ENCODE measurements at places on chromosomes 7 and 10.
A peak's percentile ranks its signal among the peaks of the same experiment; 100 is the strongest.

- no peak for DNase-seq
These were observed 101.2 kb upstream of the PDGFA start for GRCh38 chr7:620885-621284.

DNA sequence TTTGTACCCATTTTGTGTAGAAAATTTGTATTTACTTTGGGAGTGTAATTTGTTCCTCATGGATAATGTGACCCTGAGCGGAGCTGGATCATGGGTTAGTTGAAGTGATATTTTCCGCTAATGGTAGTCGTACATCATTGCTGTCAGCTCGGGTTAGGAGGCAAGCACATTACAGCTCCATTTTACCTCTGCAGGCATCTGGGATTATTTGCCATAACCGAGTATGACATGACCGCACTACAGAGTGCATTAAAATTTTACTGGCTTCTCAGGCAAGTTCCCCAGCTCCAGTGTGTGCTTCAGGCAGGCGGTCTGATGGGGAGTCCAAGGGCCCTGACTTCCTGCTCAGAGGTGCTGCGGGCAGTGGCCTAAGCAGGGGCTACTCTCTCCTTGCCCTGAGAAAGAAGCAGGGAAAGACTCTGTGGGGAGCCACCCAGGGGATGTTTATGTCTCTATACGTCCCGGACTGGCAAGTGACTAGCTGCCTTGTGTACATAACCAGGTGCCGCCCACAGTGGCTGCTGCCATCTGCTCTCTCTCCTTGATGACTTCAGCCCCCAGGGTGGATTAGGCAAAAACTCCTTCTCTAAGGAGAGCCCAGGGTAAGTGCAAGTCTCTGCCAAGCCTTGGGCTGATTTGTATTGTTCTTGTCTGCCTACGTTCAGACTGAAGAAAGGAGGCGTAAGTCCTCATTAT is 685.3 kb upstream of the GALNT17 start:
- DNase-seq: no peak

- no peak for DNase-seq
These were observed 1073.6 kb downstream of the XPNPEP1 start for GRCh38 chr10:108849688-108850087.

DNA sequence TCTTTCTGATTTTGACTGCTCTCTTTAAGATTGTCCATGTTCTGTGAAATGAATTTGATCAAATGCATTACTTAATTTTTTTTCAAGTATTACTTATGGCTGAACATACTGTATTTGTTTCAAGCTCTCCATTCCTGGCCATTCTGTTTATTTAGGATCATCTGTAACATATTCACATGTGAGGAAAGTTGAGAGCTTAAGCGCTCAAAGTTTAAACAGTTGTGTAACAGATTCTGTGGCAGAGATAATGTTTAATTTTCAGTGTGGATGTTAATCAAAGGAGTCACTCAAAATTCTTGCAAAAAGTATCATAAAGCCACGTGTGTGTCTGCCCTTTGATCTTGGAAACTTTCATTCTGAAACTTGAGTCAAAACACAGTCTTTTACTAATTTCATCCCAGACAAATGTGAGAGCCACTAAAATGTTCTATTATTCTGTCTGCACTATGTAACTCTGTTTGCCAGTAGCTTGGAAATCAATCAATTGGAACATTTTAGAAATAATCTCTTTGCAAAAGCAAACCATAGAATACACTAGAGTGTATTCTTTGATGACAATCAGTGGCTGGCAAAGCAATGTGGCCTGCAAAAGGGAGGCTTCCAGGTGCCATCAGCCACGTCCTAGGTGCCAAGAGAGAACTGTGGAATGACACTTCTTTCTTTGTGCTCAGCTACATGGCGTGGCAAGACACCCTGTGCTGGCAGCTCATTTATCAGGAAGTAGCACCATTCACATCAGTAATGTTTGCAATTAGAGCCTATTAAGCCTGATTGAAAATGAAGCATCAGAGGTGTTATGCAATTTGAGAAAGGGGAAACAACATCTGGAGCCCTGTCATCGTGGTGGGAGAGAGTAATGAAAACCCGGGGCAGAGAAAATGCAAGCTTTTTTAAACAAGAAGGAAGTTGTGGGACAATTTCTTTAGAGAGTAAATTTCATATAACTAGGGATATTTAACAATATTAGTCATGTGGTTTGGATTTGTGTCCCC is 40.9 kb downstream of the ARL5B start:
- DNase-seq: no peak

DNA sequence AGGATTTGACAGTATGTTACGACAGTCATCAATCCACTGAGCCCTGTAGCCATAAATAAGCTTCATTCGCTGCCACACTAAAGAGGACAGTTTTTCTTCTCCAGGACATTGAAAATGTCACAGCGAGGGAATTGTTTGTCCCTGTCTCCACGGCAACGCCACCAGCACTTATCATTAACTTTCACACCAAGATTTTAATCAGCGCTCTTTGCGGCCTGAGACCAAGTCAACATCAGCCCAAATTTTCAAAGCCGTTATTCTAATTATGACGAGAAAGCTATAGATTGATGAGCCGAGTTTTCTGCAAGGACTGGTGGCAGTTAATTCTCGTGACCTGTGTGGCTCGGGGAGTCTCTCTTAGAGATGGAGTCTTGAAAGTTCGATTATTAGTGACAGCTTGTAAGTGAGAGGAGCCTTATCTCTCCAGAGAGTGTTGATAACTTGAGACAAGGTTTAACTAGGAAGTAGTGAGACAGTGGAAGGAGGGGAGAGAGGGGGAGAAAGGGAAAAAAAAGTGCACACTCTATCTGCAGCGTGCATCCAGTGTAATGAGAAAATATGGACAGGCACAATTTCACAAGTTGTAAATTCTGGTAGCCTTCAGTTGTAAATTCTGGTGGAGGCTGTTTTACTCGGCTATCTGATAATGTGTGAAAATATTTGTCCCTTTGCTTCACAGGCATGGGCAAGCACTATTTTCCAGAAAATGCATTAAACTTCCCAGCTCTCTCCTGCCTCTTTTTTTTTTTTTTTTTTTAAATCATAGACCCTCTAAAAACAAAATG is 473.3 kb downstream of the LRMDA start:
- DNase-seq: no peak

DNA sequence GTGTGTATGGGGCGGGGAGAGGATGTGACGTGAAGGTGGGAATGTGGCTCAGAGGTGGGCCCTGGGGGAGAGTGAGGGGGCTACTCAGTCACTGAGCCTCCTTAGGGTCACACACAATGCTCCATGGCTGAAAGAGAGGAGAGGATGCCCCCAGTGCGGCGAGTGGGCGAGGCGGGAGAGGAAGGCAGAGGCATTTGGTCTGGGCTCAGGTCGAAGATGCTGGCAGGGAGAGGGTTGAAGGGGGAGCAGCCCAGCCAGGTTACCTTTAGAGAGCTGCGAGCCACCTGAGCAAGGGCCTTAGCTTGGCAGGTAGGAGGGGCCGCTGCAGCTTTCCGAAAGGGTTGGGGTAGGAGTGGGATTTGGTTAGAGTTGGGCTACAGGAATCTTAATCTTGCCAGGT is 4.7 kb upstream of the LOXL4 start:
- no peak for DNase-seq

DNA sequence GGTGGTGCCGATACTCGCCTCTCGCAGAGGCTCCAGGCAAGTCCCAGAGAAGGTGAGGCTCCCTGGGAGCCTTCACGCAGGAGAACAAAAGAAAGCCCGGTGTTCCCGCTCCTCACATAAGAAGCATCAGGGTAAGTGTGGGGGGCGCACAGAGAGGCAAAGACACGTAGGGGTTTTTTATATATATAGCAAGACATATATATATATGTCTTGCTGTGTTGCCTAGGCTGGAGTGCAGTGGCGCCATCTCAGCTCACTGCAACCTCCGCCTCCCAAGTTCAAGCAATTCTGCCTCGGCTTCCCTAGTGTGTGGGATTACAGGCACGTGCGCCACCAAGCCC is 61.3 kb downstream of the PDIA4 start:
- DNase-seq: no peak

DNA sequence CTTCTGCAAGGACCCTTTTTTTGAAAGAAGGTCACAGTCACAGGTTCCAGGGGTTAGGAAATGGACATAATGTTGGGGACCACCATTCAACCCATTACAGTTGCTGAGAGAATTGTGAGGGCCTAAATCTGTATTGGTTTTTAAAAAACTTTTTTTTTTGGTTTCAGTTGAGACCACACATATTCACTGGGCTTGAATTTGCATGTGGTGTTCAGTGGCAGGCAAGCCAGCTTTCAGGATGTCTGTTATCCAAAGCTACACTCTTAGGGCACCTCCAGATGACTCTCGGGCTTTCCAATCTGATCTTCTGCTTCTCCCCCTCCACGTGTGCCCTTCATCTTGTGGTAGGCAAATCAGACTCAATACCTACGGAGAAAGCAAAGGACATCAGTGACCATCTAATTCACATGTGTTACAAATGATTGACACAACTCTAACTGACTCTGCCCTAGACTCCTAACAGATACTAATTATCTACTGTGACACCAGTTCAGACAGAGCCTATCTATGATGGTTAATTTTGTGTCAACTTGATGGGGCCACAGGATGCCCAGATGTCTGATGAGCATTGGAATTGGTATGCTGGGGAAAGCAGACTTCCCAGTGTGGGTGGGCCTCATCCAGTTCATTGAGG is 93.3 kb upstream of the ELMO1 start:
- DNase-seq: no peak

DNA sequence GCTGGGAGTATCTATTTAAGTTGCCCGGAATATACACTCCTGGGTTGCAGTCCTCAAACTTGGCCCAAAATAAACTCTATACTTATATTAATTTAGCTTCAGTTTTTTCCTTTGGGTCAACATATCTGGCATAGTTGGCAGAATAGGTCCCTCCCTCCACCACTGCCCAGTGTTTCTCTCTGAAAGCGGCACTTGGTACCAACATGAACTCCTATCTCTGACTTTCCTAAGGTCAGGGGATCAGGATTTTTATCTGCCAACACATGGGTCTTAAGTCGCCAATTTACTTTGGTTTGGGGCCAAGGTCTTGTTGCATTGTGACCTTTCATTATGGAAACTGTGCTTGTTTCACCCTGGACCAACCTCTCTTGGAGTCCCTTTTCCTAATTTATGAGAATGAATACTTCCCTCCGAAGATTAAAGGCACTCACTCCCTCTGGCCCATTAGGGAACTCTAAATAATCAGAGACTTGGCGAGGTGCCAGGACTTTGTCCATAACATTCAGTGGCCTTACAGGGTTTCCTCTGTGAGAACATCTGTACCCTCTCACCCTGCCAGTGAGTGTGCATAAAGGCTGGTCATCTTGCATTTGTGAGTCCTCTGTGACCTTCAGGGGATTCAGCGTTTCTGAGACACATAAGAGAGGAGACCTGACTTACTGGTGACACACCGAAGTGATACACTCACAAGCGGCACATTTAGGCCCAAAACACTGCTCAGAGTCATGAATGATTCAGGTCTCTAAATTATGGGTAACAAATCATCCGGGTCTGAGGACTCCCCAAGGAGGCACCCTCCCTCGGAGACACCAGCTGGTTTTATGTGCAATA is 19.7 kb upstream of the FKBP9 start:
- DNase-seq: peak; percentile 25

DNA sequence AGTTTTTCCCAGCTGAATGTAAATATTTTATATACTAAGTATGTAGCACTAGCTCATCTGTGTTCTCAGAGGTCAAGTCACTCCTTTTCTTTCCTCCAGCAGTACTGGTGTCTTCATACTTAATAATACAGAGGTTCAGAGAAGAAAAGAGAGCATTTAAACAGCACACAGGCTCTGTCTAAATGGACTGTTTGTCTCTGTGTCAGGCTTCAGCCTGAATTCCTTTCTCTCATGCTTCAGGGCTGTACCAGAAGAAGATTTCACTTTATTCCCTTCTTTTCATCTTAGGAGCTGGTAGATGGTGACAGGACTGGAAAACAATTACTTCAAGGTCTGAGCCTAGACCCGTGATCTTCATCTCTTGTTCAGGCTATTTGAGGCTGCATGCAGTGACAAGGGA is 51.4 kb upstream of the LYZL2 start:
- no peak for DNase-seq

DNA sequence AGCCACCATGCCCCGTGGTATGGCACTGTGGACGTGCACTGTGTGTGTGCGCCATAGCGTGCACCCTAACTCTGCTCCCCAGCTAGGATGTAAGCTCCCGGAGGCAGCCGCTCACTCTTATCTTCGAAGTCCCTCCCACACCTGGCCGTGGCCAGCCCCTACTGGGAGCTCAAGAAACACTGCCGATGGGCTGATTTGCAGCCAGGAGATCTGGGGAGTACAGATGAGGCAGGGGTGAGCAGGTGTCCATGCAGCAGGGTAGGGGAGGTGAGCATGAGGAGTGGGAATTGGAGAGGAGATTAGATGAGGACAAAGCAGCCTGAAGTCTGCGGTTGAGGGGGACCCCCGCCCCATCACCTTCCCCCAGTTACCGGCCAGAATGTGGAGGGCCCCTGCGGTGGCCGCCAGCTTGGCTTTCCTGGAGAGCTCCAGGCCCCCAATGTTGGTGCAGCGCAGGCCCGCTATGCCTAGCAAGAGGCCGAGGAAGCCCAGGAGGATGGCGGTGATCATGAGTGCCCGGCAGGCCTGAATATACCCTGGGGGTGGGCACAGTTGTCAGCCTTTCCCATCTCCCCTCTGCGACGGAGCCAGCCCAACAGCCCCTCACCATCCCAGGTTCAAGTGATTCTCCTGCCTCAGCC is 3.6 kb downstream of the CLDN15 start:
- DNase-seq: no peak

- no peak for DNase-seq
These were observed 49.2 kb downstream of the KDM7A start for GRCh38 chr7:140127360-140128127.

DNA sequence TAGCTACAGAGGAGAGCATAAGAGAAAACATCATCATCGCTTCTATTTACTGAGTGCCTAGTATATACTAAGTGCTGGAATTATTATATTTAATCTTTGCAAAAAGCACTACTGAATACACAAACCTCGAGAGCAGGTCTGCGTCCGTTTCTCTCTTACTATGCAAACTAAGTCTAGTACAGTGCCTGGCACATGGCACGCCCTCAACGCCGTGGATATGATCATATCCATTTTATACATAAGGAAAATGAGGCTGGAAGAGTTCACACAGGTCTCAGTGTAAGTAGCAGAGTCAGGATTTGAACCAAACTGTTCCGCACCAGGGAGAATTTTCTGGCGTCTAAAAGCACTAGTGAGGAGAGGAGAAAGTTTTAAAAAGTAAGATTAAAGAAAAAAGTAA is 17.6 kb downstream of the MXI1 start:
- no peak for DNase-seq

GRCh38 chr7:962401-963081 is 8.1 kb upstream of the ADAP1 start:
- no peak for DNase-seq

GRCh38 chr7:64574540-64575099 is 11.7 kb upstream of the ZNF680 start:
- peak; percentile 79 for DNase-seq

DNA sequence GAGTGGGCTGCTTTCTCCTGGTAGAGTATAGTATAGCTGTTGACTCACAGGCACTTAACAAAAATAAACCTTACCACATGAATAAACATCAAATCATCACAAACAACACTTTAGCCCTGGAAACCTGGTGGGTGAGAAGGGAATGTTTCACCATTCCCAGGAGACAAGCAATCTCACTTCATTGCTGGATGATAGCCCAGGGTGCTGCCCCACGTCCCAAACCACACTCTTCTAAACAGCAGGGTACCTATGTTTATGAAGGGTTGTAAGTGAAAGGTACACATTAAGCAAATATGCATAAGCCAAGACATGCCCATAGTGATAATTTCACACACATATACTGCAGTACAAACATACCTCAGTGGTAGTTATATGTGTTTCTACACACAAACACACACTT is 276.2 kb downstream of the FGFR2 start:
- no peak for DNase-seq

- no peak for DNase-seq
These were observed 16.4 kb upstream of the BHLHA15 start for GRCh38 chr7:98194672-98195457.

GRCh38 chr7:15571301-15571878 is 9.6 kb upstream of the AGMO start:
- no peak for DNase-seq
